ENCODE measurements at places on chromosomes 6 and 20. TPM values are rescaled to one million over a fixed set of nuclear protein-coding genes. Genes with fewer than 3 reads are reported as not detected.
A peak's percentile ranks its signal among the peaks of the same experiment; 100 is the strongest.

GRCh38 chr6:136947037-136947436 is 24.9 kb downstream of the SLC35D3 start:
- no peak for DNase-seq
- H3K36me3 ChIP-seq, result no peaks in the 10 kb centered on the region
- no peak overlapping the region for H3K27ac ChIP-seq
- H3K4me3 ChIP-seq, result no peak overlapping the region

- H3K36me3 ChIP-seq, result no peaks in the 10 kb centered on the region
- no peak for DNase-seq
- no peak overlapping the region for H3K4me3 ChIP-seq
- no peaks in the 10 kb centered on the region for H3K27me3 ChIP-seq
- no peak overlapping the region for H3K27ac ChIP-seq
Observed at GRCh38 chr6:88141561-88142296, 24.4 kb downstream of the CNR1 start.

DNA sequence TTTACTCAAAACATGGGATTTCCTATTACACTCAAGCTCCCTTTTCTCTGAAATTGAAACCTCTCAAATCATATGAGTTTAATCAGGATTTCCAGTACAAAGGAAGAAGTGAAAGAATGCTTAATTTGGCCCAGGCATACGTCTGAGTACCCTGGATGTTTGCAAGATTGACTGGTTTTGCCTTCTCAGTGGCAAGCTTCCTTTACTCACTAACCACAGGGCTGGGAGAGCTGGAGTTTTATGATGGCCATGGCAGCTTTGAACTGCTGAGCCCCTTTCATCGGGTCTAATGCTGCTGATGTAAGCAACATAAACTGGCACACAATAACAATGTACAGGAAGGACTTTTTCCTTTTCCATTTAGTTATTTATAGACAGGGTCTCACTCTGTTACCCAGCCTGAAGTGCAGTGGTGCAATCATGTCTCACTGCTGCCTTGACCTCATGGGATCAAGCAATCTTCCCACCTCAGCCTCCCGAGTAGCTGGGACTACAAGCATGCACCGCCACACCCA is 194.8 kb downstream of the SLC35F1 start:
- no peak for DNase-seq
- H3K27ac ChIP-seq, result no peak overlapping the region
- H3K36me3 ChIP-seq, result no peaks in the 10 kb centered on the region
- H3K4me3 ChIP-seq, result no peak overlapping the region

DNA sequence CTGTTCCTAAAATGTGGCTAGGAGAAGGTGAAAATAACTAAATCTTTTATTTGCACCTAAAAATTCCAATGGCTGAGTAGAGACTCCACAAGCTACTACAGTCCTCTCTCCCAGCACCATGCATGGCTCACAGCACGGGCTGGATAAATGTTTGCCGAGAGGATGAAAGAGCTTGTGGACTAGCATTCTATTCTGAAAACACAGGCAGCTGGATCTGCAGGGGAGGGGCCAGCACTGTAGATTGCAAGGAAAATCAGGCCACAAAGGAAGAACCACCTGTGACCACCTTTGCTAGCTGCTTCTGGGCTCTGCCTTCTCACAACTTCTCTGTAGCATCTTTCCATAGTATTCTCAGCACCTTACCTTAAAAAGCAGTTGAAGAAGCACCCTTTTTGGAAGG is 46.6 kb downstream of the CLIC5 start:
- no peak overlapping the region for H3K27ac ChIP-seq
- no peaks in the 10 kb centered on the region for H3K4me1 ChIP-seq
- DNase-seq, result no peak
- H3K4me3 ChIP-seq, result no peak overlapping the region

- H3K4me3 ChIP-seq, result no peak overlapping the region
- H3K27ac ChIP-seq, result no peak overlapping the region
- no peaks in the 10 kb centered on the region for H3K27me3 ChIP-seq
- no peaks in the 10 kb centered on the region for H3K4me1 ChIP-seq
Observed at GRCh38 chr6:97449444-97449966, 166.5 kb upstream of the MMS22L start.

DNA sequence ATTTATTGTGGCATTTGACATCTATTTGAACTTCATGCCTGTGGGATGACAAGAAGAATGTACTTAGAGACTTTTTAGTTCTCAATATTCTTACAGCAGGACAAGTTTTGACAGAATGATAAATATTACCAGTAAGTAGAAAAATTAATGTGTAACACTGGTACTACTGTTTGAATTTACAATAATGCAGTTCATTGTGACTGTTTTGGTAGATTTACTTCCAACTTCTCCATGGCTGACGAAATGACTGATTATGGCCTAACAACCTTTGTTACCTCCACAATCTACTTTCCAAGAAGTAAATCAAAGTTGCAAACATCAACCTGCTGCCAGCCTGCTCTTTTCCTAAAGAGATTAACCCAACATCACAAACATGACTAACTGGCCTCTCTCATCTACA is 38.5 kb downstream of the PAK5 start:
- H3K36me3 ChIP-seq, result no peaks in the 10 kb centered on the region
- no peaks in the 10 kb centered on the region for H3K27me3 ChIP-seq
- H3K4me1 ChIP-seq, result no peaks in the 10 kb centered on the region
- no peak overlapping the region for H3K27ac ChIP-seq
- DNase-seq, result no peak

DNA sequence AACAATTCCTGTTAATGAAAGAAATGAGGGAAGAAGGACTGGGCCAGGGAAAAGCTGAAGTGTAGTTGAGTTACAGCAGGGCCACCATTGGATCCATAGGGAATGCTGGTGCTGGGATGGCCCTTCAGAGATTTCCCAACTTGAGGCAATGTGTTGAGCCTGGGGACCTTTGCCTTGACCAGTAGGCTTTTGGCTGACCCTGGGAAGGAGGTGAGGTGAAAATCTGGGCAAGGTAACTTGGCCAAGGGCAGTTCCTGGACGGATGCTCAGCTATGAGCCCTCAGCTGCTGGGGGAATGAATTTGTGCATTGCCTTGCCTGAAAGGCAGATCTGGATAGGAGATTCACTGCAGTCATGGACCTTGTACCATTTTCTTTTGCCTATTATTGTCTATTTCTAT is 20.4 kb downstream of the UTRN start:
- DNase-seq, result no peak
- H3K36me3 ChIP-seq, result no peaks in the 10 kb centered on the region

DNA sequence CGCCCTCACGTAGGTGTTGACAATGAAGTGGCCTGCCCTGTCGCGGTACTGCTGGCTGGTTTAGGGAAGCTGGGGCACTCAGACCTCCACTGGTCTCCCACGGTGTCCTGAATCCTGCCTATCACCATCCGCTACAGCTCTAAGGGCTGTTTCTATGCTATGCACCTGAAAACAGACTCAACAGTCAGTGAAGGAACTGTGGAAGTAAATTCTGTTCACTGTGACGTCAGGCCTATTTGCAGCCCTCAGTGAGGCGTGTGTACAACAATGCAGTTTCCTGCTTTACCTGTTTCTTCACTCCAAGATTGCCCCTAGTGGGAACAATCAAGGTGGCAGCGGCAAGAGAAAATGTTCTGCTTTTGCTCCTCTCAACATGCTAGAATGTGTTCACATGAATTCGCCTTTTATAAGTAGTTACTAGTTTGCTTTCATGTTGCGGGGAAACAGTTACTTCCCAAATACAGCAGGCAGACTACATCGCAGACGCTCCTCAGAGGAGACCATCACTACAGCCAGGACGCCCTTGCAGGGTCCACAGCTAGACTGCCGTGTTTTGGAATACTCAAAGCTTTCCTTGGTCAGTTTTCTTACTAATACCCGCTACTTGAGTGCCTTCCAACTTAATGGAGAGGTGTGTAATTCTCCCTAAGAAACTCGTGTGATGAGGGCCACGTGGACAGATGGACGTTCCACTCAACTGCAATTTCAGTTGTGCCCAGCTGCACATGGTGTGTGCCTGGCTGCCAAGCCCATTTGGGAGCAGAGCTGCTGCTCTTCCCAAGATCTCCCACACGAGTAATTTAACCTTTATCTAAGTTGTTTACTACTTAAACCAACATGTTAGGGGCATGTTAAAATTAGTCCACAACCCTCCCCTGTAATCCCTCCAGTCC is 25.4 kb downstream of the DIDO1 start:
- H3K4me1 ChIP-seq, result peaks cover 24% of the 10 kb centered on the region
- peaks cover 41% of the 10 kb centered on the region for H3K36me3 ChIP-seq
- no peak overlapping the region for H3K27ac ChIP-seq
- DNase-seq, result peak; percentile 43
- no peak overlapping the region for H3K4me3 ChIP-seq

- no peaks in the 10 kb centered on the region for H3K27me3 ChIP-seq
- H3K4me1 ChIP-seq, result no peaks in the 10 kb centered on the region
- DNase-seq, result no peak
- no peak overlapping the region for H3K27ac ChIP-seq
- H3K4me3 ChIP-seq, result no peak overlapping the region
Observed at GRCh38 chr20:22563062-22563965, 21.1 kb downstream of the FOXA2 start.

- no peaks in the 10 kb centered on the region for H3K27me3 ChIP-seq
- no peak overlapping the region for H3K4me3 ChIP-seq
- H3K27ac ChIP-seq, result no peak overlapping the region
- H3K4me1 ChIP-seq, result no peaks in the 10 kb centered on the region
- no peak for DNase-seq
- H3K36me3 ChIP-seq, result no peaks in the 10 kb centered on the region
Observed at GRCh38 chr20:5504061-5504739, 187.4 kb upstream of the PROKR2 start.

DNA sequence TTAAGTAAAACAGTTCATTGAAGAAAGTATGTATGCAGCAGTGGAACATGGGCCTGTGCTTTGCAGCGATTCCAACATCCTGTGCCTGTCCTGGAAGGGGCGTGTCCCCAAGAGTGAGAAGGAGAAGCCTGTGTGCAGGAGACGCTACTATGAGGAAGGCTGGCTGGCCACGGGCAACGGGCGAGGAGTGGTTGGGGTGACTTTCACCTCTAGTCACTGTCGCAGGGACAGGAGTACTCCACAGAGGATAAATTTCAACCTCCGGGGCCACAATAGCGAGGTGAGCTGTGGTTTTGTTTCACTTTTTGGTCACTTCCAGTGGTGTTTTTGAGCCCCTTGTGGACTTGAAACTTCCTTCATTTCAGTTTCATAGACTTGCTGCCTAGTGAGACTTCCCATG is 1.7 kb downstream of the TULP4 start:
- no peaks in the 10 kb centered on the region for H3K4me1 ChIP-seq
- H3K27me3 ChIP-seq, result no peaks in the 10 kb centered on the region
- no peak overlapping the region for H3K27ac ChIP-seq
- H3K36me3 ChIP-seq, result peaks cover 4% of the 10 kb centered on the region
- H3K4me3 ChIP-seq, result no peak overlapping the region

GRCh38 chr6:151063352-151063751 is 176.4 kb upstream of the AKAP12 start:
- H3K4me3 ChIP-seq, result no peak overlapping the region
- no peaks in the 10 kb centered on the region for H3K4me1 ChIP-seq
- no peak for DNase-seq
- no peak overlapping the region for H3K27ac ChIP-seq
- H3K27me3 ChIP-seq, result no peaks in the 10 kb centered on the region

GRCh38 chr6:106097411-106098231 is 11.5 kb downstream of the PRDM1 start:
- H3K36me3 ChIP-seq, result peaks cover 7% of the 10 kb centered on the region
- peaks cover 64% of the 10 kb centered on the region for H3K4me1 ChIP-seq
- peak overlapping the region; percentile 76 for H3K27ac ChIP-seq

- no peak for DNase-seq
- no peak overlapping the region for H3K4me3 ChIP-seq
- no peaks in the 10 kb centered on the region for H3K4me1 ChIP-seq
- no peaks in the 10 kb centered on the region for H3K27me3 ChIP-seq
- no peaks in the 10 kb centered on the region for H3K36me3 ChIP-seq
- no peak overlapping the region for H3K27ac ChIP-seq
Observed at GRCh38 chr20:48202334-48203113, 417.2 kb upstream of the SULF2 start.

- H3K4me1 ChIP-seq, result no peaks in the 10 kb centered on the region
- DNase-seq, result no peak
- no peak overlapping the region for H3K27ac ChIP-seq
- H3K36me3 ChIP-seq, result no peaks in the 10 kb centered on the region
- H3K27me3 ChIP-seq, result no peaks in the 10 kb centered on the region
- no peak overlapping the region for H3K4me3 ChIP-seq
Observed at GRCh38 chr6:102986086-102986485, 1592.6 kb downstream of the GRIK2 start.

- DNase-seq, result peak; percentile 45
- peaks cover 20% of the 10 kb centered on the region for H3K4me1 ChIP-seq
- peak overlapping the region; percentile 72 for H3K4me3 ChIP-seq
- peaks cover 5% of the 10 kb centered on the region for H3K36me3 ChIP-seq
Observed at GRCh38 chr20:37095108-37095598, 644 bp downstream of the RBL1 start.

GRCh38 chr20:991850-992249 is 10.3 kb downstream of the RSPO4 start:
- H3K4me1 ChIP-seq, result no peaks in the 10 kb centered on the region
- H3K36me3 ChIP-seq, result no peaks in the 10 kb centered on the region
- H3K27me3 ChIP-seq, result no peaks in the 10 kb centered on the region
- DNase-seq, result no peak

- no peaks in the 10 kb centered on the region for H3K27me3 ChIP-seq
- peak; percentile 69 for DNase-seq
- no peaks in the 10 kb centered on the region for H3K36me3 ChIP-seq
- no peak overlapping the region for H3K27ac ChIP-seq
Observed at GRCh38 chr6:36765594-36766398, 68.2 kb downstream of the RAB44 start.

GRCh38 chr6:132053511-132053910 is 102.3 kb upstream of the CCN2 start:
- H3K27me3 ChIP-seq, result no peaks in the 10 kb centered on the region
- no peak overlapping the region for H3K27ac ChIP-seq
- no peaks in the 10 kb centered on the region for H3K4me1 ChIP-seq
- no peak overlapping the region for H3K4me3 ChIP-seq
- H3K36me3 ChIP-seq, result no peaks in the 10 kb centered on the region

DNA sequence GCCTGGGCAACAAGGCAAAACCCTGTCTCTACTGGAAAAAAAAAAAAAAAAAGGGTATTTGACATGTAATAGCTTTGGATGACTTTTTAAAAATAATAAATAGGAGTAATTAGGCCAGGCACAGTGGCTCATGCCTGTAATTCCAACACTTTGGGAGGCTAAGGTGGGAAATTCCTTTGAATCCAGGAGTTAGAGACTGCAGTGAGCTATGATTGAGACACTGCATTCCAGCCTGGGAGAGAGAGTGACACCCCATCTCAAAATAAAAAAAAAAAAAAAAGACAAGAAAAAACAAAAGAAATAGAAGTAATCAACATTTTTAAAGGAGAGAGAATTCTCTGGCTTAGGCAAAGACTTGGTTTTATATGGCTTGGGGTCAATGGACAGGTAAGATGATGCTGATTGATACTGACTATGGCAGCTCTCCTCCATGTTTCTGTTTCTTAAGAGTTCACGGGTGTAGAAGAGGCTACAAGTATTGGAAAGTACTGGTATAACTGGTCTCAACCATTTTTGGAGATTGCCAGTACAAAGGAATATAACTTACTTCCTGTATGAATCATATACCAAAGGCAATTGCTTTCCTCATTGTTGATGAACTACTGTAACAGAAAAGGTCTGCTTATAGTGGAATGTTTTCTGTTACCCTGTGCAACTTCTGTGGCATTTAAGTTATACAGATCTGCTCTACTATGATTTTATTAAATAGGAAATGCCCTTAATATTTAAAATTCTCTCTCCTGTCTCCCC is 10.1 kb downstream of the MAP3K5 start:
- no peak overlapping the region for H3K27ac ChIP-seq
- DNase-seq, result no peak
- no peaks in the 10 kb centered on the region for H3K36me3 ChIP-seq
- H3K4me1 ChIP-seq, result peaks cover 61% of the 10 kb centered on the region
- H3K27me3 ChIP-seq, result no peaks in the 10 kb centered on the region

Gene ZKSCAN4
- total RNA-seq, result 6.3 TPM

Gene GATA5
- total RNA-seq, result not detected

Gene APCDD1L
- total RNA-seq, result not detected

Gene MATN4
- total RNA-seq, result not detected

Gene ADGB
- 0.22 TPM for total RNA-seq

Gene EYS
- not detected for total RNA-seq

Gene BACH2
- total RNA-seq, result 39.9 TPM

Gene DEFB118
- total RNA-seq, result not detected

Data from CD8-positive, alpha-beta memory T cell (primary cell).